Neural crest cell (in vitro differentiated cells): ENCODE measurements at places on chromosomes 3 and 15. TPM values are rescaled to one million over a fixed set of nuclear protein-coding genes. Genes with fewer than 3 reads are reported as not detected.

- DNase-seq, result no peak
- H3K36me3 ChIP-seq, result peaks cover 14% of the 10 kb centered on the region
- no peak overlapping the region for H3K27ac ChIP-seq
- no peak overlapping the region for H3K4me3 ChIP-seq
- no peaks in the 10 kb centered on the region for H3K27me3 ChIP-seq
Measured at GRCh38 chr15:55387027-55387426, 21.1 kb downstream of the CCPG1 start.

TRH gene
- total RNA-seq, result 0.36 and 0.61 TPM in 2 replicates

- peaks cover 23% of the 10 kb centered on the region for H3K4me1 ChIP-seq
- no peaks in the 10 kb centered on the region for H3K36me3 ChIP-seq
- peak overlapping the region; percentile 88 for H3K27ac ChIP-seq
- no peak for DNase-seq
Measured at GRCh38 chr3:9732080-9732739, 675 bp downstream of the BRPF1 start.

GRCh38 chr15:77869021-77869895 lies 208.3 kb downstream of the TBC1D2B start:
- H3K27me3 ChIP-seq, result no peaks in the 10 kb centered on the region
- no peak overlapping the region for H3K27ac ChIP-seq
- no peak for DNase-seq
- no peaks in the 10 kb centered on the region for H3K36me3 ChIP-seq
- no peak overlapping the region for H3K4me3 ChIP-seq

WDR82 gene
- 114 and 119 TPM in 2 replicates for total RNA-seq

CCDC13 gene
- 1.5 and 2.0 TPM in 2 replicates for total RNA-seq

- no peak overlapping the region for H3K27ac ChIP-seq
- H3K4me1 ChIP-seq, result peaks cover 57% of the 10 kb centered on the region
- no peak for DNase-seq
- H3K4me3 ChIP-seq, result peak overlapping the region; percentile 61
- H3K27me3 ChIP-seq, result no peaks in the 10 kb centered on the region
Measured at GRCh38 chr3:25661694-25662437, 2.8 kb downstream of the TOP2B start.

SPTSSB gene
- 0.20 and 0.42 TPM in 2 replicates for total RNA-seq

ISY1 gene
- total RNA-seq, result 31.4 and 34.7 TPM in 2 replicates

DNA sequence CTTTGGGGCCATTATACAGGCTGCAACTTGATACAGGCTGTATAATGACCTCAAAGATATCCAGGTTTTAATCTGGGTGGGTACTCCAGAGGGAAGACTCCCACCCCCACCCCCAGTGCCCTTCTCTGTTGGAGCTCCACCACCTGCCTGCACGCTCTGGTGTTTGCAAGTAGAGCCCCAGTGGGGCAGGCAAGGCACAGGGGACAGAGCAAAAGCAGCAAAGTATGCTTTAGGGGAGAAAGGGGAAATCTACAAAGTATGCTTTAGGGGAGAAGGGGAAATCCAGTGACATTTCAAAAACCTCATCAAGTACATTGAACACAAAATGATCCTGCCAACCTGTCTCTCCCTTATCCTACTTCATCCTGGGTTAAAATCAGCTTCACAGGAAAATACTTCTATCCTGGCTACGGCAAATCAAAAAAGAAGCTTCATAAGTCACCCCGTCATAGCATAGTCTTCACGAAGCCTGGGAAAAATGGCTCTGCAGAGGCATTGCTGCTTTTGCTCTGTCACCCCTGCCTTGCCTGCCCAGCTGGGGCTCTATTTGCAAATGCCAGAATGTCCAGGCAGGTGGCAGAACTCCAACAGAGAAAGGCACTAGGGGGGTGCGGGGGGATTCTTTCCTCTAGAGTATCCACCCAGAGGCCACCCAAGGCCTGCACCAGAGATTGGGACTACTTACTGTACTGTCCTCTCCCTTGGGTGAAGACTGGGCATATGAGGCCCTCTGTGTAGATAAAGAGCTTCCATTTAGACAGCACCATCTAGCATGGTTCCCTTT lies 60.9 kb upstream of the ATP11B start:
- H3K27ac ChIP-seq, result no peak overlapping the region
- no peaks in the 10 kb centered on the region for H3K36me3 ChIP-seq
- H3K4me1 ChIP-seq, result no peaks in the 10 kb centered on the region
- H3K27me3 ChIP-seq, result no peaks in the 10 kb centered on the region
- no peak overlapping the region for H3K4me3 ChIP-seq

- H3K36me3 ChIP-seq, result no peaks in the 10 kb centered on the region
- H3K4me1 ChIP-seq, result peaks cover 3% of the 10 kb centered on the region
- H3K27ac ChIP-seq, result no peak overlapping the region
- H3K4me3 ChIP-seq, result no peak overlapping the region
- DNase-seq, result no peak
Measured at GRCh38 chr3:171976526-171976925, 62.9 kb upstream of the FNDC3B start.

GRCh38 chr3:5010706-5011554 lies 31.7 kb downstream of the BHLHE40 start:
- no peaks in the 10 kb centered on the region for H3K36me3 ChIP-seq
- H3K4me3 ChIP-seq, result no peak overlapping the region
- peaks cover 7% of the 10 kb centered on the region for H3K4me1 ChIP-seq
- DNase-seq, result no peak

DNA sequence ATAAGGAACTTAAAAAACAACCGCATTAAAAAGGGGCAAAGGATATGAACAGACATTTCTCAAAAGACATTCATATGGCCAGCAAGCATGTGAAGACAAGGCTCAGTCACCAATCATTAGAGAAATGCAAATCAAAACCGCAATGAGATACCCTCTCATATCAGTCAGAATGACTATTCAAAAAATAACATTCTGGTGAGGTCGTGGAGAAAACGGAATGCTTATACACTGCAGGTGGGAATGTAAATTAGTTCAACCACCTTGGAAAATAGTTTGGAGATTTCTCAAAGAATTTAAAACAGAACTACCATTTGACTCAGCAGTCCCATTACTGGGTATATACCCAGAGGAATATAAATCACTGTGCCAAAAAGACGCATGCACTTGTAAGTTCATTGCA lies 496.6 kb upstream of the SGO1 start:
- H3K4me3 ChIP-seq, result no peak overlapping the region
- H3K27ac ChIP-seq, result no peak overlapping the region
- no peak for DNase-seq
- no peaks in the 10 kb centered on the region for H3K27me3 ChIP-seq
- peaks cover 5% of the 10 kb centered on the region for H3K4me1 ChIP-seq
- H3K36me3 ChIP-seq, result no peaks in the 10 kb centered on the region

- H3K36me3 ChIP-seq, result no peaks in the 10 kb centered on the region
- no peak overlapping the region for H3K4me3 ChIP-seq
- no peak for DNase-seq
- no peak overlapping the region for H3K27ac ChIP-seq
Measured at GRCh38 chr3:123301331-123302184, 99.8 kb downstream of the SEC22A start.

MNS1 gene
- 7.9 and 9.6 TPM in 2 replicates for total RNA-seq
